ENCODE measurements at places on chromosomes 13 and 19.

DNA sequence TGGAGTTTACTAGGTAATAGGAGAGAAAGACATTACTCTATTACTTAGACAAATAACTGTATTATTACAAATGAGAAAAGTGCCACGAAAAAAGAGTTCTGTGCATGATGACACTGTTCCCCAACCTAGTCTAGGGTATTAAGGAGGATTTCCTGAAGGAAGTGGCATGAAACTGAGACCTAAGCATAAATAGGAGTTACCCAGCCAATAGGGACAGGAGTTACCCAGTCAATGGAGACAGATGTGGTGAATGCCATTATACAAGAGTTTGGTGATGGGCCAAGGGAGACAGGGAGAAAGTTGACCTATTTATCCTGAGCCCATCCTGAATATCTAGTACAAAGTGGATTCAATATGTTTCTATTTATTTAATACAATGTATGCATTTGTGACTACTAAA, 65.4 kb downstream of the KL start:
- no peak for DNase-seq

DNA sequence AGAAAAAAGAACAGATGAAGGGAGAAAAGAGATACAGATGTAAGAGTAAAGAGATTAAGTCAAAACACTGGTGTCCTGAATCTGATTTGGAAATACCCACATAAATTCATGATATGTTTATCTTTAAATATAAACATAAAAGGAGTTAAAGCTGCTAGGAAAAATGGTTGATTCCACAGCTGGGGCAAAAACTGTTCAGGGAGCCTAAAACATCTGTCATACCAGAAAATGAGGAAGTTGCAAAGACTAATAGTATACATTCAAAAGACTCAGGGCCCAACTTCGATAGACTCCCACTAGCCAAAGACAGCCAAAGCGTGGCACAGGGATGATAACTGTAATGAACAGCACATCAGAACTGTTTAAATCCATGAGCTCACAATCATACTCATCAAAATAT, 62.0 kb downstream of the ABCC4 start:
- no peak for DNase-seq

DNA sequence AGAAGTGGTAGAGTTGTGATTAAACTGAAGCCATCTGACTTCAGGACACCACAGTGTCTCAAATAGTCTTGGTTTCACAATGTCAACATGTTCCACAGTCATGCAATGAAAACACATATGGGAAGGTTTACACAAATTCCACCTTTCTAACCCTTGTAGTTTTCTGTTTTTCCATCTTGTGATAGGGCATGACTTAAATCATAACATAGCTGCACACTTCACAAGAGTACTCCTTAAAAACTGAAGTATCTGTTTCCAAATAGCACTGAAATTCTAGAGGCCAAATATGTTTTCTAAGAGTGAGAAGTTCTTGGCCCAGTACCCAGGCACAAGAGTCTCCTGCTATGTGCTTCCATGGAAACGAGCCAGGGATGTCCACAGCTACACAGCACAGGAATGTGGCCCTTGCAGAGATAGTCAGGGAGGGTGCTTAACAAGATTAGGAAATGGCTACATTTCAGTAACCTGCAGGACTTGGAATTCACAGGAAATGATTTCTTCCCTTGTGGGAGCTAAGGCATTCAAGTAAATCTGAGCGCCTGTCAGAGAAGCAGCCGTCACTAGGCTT, 269.1 kb downstream of the NDFIP2 start:
- no peak for DNase-seq

- DNase-seq, result no peak
Measured at GRCh38 chr13:36188441-36188840, 25.9 kb downstream of the SOHLH2 start.

- DNase-seq, result no peak
Measured at GRCh38 chr19:772730-773436, 22.0 kb downstream of the MISP start.

DNA sequence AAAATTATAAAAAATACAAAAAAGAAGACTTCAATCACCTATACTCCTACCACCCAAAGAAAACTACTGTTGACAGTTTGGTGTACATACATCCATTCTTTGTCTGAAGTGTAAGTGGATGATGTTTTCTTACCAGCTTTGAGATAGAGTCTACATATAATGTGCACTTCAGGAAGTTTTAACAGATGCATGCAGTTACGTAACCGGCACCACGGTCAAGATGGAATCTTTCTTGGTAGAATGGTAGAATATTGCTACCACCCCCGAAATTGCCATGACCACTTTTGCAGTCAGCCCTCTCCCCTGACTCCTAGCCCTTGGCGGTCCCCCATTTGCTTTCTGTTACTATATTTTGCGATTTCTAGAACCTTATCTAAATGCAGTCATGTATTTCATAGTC, 1.4 kb downstream of the CUL4A start:
- no peak for DNase-seq

GRCh38 chr19:31378404-31378803, 29.2 kb upstream of the TSHZ3 start:
- no peak for DNase-seq

DNA sequence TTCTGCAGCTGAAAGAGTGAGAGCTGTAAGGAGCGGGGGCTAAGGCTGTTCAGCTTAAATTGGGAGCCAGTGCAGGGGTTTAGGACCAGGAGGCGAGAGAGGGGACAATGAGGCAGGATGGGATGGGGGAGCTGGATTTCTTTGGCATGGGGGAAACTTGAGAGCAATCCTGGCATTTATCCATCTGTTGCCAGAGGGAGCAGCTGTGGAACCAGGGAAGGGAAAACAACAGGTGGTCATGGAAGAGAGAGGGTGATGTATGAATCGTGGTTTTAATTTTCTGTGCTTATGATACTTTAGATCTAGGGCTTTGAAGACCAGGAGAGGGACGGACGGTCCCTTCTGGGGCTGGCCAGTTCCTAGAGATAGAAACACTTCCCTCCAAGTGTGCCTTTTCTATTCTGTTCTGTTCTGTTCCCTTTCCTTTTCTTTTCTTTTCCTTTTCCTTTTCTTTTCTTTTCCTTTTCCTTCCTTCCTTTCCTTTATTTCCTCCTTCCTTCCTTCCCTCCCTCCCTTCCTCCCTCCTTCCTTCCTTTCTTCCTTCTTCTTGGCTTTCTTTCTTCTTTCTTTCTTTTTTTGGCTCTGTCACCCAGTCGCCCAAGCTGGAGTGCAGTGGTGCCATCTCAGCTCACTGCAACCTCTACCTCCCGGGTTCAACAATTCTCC, 16.0 kb upstream of the CCL25 start:
- DNase-seq, result no peak

- no peak for DNase-seq
Measured at GRCh38 chr13:32261567-32261966, 53.6 kb downstream of the ZAR1L start.

DNA sequence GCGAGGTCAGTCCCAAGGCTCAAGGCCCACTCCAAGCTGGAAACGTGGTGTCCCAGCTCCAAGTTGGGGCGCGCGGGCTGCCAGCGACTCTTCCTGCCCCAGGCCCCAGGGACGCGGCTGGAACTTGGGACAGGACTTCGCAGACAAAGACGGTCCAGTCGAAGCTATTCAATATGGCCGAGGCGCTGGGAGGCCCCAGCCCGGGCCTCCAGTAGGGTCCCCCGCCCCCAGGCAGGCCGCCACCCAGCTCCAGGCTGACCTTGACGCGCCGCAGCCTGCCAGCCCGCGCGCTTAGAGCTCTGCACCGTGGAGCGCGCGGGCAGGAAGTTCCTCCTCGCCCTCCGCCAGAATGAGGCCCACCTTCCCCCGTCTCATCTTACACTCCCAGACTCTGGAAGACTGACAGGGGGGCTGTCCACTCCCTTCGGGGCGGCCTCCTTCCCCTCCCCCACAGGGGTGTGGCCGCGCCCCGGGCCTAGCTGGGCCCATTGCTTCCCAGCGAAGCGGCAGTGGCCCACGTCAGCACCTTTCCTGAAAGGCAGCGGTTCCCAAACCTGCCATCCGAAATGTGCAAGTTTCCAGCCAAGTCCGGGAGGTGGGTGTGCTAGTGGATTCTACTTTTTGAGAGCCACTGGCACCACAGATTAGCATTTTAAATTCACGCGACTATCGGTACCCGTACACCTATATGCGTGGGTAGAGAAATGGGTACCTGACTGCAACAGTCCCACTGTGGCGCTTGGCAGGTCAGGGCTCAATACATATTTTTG, at the start of gene CCDC8:
CCDC8 (minus strand) TSS at position 303 of the 770 bp plus-strand sequence. CDS start 754 bp downstream, outside the sequence.
- no peak for DNase-seq

All from activated CD4-positive, CD25-positive, alpha-beta regulatory T cell treated with anti-CD3 and anti-CD28 coated beads, Interleukin-2, amount 50 U/mL, for 72 hours (primary cell).